ENCODE measurements at places on chromosomes 5 and 9.

GRCh38 chr9:4320021-4320420 is 20.2 kb upstream of the GLIS3 start:
- DNase-seq = no peak

DNA sequence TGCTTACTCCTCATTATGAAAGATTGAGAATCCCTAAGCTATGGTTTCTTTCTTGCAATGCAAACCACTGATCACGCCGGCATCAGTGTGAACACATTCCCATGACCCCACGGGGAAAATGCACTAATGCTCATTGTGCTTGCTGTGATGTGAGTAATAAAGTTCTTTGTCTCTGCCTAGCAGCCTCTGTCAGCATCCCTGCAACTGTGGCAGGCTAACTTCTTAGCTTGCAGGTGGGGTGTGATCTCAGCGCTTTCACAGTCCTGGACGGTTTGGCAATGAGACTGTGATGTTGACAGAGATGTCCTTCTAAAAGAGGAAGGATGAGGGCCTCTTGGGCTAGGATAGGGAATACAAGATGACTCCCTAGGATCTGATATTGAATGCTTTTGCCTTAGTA is 1218.7 kb downstream of the EFNA5 start:
- DNase-seq = no peak

GRCh38 chr9:88949961-88950340 is 41.3 kb upstream of the S1PR3 start:
- peak; percentile 6 for DNase-seq

DNA sequence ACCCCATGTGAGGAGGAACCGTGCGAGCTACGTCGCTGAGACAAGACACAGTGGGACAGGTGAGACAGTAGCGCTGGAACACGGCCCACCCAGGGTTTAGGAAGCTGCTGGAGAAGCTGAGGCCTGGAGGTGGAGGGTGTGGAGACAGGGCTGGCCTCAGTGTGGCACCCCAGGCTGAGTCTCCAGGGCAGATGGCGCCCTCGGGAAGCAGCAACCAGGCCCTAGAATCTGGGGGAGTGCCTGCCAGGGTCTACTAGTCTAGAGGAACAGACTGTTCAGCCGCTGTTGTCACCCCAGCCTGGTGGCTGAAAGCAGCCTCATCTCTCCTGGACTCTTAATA is 4.6 kb upstream of the TERT start:
- no peak for DNase-seq

- peak; percentile 26 for DNase-seq
Observed at GRCh38 chr9:80951675-80952074, 737.7 kb downstream of the TLE1 start.

GRCh38 chr5:152331718-152332117 is 73.4 kb downstream of the NMUR2 start:
- no peak for DNase-seq

DNA sequence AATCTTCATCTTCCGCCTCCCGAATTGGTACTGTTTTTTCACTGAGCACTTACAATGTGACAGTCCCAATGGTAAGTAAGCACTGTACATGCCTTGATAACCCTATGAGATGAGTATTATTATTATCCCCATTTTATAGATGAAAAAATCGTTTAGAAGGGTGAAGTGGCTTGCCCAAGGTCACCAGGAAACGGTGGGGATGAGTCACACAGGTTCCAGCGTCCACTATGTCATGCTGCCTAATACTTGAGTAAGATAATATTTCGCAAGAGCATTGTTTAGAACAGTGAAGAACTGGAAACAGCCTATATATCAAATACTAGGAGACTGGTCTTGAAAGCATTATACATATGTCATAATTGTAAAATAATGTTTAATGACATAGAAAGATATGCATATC is 12.9 kb downstream of the HAND1 start:
- peak; percentile 53 for DNase-seq

Measured in fibroblast of upper back skin (primary cell).